HEK293T (cell line): ENCODE measurements at places on chromosomes 3 and 15.

- no peak for DNase-seq
Observed at GRCh38 chr15:65399997-65400396, 22.2 kb upstream of the IGDCC3 start.

GRCh38 chr15:80967451-80967850, 22.2 kb downstream of the MESD start:
- no peak for DNase-seq

DNA sequence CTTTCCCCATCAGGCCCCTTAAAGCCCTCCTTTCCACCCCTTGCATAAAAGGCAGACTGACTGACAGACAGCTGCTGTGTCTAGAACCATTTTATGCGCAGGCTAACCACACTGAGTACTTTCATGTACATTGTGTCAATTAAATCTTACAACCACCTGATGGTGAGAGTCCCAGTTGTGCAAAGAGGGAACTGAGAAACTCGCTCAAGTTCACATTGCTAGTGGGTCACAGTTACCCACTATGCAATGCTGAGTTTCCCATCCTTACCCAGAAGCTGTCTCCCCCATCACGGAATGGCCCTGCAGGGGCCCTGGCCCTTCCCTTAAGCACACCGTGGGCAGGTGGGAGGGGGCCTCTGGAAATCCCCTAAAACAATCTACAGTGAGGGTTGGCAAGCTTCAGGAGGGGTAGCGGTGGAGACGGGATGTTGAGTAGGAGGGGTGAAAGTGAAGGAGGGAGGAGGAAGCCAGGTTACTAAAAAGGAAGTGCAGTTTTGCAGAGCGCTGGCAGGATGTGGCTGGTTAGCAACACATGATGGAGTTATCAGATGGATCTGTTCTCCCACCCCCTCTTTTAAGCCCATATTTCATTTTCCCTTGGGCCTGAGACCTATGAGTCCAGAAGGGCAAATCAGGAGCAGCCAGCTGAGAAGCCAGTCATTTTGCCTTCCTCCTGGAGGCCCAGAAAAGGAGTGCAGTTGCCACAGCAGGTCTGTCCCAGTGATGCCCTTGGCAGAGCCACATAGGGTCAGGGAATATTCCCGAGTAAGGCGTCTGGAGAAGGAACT, 30.0 kb downstream of the STARD5 start:
- no peak for DNase-seq

GRCh38 chr15:68874788-68875187, 54.1 kb upstream of the ANP32A start:
- no peak for DNase-seq

DNA sequence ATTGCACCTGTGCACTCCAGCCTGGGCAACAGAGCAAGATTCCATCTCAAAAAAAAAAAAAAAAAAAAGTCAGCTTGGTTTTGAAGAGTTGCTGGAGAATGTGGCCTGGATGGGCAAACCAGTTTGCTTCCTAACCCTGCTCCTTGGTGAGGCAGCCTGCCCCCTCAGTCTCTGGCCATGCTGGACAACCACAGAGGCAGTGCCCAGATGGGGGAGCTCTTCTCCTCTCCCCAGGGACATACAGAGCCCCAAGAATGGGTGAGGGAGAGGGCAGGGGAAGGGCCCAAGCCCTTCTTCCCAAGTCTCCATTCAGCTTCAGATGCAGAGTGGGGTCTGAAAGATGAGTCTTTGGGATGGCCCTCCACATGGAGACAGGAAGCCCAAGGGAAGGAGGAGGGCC, 27.9 kb downstream of the CD276 start:
- no peak for DNase-seq

DNA sequence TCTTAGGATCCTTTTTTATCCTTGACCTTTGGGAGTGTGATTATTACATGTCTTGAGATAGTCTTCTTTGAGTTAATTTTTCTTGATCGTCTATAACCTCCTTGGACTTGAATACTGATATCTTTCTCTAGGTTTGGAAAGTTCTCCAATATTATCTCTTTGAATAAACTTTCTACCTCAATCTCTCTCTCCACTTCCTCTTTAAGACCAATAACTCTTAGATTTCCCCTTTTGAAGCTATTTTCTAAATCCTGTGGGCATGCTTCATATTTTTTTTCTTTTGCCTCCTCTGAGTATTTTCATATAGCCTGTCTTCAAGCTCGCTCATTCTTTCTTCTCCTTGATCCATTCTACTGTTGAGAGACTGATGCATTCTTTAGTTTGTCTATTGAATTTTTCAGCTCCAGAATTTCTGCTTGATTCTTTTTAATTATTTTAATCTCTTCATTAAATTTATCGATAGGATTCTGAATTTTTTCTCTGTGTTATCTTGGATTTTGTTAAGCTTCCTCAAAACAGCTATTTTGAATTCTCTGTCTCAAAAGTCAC, 12.1 kb downstream of the USF3 start:
- DNase-seq: no peak

GRCh38 chr3:112775011-112775742, 71.5 kb downstream of the CD200R1L start:
- DNase-seq: no peak

GRCh38 chr3:162269636-162270458, 773.2 kb downstream of the OTOL1 start:
- no peak for DNase-seq

DNA sequence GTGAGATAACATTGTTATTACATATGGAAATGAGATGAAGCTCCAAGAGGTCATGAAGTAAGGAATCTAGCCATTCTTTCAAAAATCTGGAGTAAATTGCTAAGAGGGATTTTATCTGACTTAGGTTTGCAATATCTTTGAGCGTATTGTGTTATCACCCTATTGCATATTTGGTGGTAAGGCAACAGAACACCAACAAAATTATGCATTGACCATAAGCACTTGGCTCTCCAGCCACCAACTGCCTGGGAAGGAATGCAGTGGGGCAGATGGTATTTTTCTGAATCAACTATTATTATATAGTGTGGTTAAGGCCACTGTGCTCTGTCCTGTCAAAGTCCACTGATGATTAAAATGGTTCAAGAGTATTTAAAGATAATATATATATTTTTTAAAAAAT, 287.9 kb upstream of the SEMA6D start:
- no peak for DNase-seq

- DNase-seq: no peak
Observed at GRCh38 chr3:111547631-111548030, 5.6 kb downstream of the CD96 start.

DNA sequence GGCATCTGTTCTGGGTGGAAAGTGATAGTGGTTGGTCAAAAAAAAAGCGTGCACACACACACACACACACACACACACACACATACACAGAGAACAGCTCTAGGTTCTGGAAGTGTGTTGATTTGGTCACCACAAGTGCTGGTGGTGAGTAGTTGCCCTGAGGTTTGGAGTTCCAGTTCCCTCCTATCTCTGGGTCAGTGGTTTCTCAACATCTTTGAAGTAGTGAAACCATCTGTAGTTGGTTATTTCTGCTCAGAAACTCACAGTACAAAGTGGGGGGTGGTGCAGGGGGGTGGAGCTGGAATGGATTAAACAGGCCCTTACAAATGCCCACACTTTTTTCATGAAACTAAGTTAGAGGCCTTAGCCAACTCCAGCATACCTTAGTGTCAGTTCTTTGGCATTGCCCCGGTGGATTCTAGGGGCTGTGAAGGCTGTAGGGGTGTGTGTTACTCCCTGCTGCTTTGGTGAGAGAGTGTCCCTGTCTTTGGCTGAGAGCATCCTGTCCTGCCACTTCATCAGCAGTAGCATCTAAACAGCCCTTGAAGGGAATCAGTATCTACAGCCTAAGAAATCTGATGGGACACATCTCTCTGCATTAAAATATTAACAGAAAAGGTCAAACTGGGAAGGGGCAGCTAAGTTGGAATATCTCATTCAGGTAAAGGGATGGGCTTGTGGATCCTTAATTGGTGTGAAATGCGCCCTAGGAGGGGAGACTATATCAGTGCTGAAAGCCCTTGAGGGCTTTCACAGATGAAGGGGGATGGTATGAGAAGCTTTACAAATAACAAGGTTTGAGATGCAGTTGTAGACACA, 20.6 kb downstream of the SMAD3 start:
- DNase-seq: no peak
